ENCODE measurements at places on chromosomes 16 and 17.

DNA sequence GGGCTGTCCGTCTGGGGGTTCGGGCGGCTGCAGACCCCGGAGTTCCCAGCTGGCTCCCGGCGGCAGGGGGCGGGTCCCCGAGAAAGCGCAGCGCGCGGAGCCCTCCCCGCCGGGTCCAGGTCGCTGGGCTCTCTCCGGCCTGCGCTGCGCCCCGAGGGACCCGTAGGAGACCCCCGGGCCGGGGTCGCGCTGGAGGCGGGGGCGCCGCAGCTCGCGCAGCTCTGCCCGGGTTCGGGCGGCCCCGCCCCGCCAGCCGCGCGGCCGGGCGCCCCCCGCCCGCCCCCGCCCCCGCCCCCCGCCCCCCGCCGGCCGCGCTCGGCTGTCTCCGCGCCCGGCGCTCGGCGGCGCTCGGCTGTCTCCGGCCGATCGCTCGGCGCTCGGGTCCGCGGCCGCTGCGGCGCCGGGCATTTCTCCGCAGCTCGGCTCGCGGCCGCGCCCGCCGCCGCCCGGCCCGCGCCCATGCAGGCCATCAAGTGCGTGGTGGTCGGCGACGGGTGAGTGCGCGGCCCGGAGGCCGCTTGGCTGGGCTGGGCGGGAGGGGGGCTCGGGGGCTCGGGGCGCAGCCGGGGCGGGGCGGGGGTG lies at the start of gene RAC3:
RAC3 (plus strand) TSS at position 376 of the 582 bp plus-strand sequence; CDS start at position 460, 84 bp downstream.
- DNase-seq = no peak

DNA sequence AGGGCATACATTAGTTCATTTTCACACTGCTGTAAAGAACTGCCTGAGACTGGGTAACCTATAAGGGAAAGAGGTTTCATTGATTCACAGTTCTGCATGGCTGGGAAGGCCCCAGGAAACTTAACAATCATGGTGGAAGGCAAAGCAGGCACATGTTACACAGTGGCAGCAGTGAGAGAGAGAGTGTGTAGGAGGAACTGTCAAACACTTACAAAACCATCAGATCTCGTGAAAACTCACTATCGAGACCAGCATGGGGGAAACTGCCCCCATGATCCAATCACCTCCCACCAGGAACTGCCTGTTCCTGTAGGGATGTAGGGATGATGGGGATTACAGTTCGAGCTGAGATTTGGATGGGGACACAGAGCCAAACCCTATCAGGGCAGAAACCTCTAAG lies 17.2 kb downstream of the NUBP1 start:
- DNase-seq = no peak

GRCh38 chr17:15124264-15124595 lies 140.9 kb downstream of the PMP22 start:
- no peak for DNase-seq

DNA sequence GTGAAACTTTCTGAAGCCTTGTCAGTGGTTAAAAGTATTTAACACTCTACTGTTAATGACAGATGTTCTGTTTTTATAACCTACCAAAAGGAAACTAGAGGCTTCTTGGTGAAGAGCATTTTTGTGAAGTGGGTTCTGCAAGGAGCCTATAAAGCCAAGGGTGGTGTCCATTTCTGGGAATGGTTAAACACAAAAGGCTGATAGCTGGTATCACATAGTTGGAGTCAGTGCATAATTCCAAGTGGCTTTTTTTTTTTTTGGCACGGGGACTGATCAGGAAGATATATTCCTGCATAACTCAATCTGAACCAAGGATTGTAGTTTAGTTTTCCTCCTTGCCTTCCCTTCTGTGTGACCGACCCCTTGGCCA lies 27.6 kb upstream of the KPNB1 start:
- no peak for DNase-seq

DNA sequence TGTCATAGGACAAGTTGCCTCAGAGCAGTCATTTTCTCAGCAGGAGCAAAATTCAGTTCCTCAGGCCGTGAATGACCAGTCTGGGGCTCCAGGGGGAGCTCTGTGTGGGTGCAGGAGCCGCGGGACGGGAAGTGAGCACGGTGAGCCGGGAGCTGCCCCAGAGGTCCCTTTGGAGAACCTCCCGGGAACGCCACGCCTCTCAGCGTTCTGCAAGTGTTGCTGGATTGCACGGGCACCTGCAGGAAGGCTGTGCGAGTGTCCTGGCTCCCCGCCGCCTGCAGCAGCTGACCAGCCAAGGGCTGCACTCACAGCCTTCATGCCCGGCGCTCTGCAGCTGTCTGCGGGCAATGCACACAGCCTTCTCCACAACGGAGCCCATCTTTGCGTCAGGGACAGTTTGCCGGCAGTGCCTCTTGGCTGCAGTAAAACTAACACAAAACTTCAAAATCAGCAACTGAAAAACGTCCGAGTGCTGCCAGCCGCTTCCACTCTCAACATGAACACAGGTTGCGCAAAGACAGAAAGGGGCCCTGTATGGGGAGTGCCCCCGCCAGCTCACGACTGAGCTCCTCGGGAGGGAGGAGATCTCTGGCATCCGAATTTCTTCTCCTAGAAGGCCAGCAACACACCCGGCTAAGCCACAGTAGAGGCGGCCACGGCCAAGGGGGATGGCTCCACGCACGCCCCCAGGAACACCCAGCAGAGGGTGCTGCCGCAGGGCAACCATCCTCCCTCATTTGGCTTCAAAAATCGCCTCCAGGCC lies 16.0 kb downstream of the NDUFAF8 start:
- DNase-seq = no peak

DNA sequence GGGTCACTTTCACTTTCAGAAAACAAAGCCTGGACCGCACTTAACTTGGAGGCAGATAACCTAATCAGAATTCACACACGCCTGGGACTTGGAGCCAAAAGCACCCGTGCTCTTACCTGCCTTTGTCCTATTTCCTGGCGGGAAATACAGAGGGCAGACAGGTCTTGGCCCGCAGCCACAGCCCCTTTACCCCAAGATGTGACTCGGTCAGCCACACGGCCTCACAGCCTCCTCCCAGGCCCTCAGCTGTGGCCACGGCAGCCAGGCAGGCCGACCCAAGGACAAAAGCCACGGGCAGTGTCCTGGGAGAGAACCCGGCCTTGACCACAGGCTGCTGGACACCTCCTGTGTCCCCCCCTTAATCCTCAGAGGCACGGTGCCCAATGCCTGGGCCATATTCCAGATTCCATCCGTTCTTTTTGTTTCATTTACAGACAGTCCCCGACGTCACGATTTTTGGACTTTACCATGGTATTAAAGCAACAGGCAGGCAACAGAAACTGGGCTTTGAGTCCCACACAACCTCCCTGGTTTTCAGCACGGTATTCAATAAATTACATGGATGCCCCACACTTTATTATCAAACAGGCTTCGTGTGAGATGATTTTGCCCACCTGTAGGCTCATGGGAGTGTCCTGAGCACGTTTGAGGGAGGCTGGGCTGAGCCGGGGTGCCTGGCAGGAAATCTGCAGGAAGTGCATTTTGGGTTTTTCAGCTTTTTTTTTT lies 30.1 kb upstream of the GAA start:
- DNase-seq = no peak

DNA sequence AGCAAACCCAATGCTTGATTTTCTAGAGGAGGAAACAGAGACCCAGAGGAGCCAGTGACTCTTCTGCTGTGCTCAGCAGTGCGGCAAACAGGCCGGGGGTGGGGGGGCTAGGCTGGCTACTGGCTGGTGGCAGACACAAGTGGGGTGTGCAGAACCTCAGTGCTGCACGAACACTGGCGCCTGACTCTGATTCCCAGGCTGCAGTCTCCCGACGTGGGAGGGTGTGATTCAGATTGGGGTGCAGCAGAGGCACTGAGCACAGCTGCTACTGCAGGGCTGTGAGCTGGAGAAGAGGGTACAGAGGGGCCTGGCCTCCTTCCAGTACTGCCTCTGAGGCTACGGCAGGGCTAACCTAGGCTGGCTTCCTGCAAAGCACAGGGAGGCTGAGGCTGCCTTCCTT lies 8.1 kb downstream of the RPL19 start:
- no peak for DNase-seq

DNA sequence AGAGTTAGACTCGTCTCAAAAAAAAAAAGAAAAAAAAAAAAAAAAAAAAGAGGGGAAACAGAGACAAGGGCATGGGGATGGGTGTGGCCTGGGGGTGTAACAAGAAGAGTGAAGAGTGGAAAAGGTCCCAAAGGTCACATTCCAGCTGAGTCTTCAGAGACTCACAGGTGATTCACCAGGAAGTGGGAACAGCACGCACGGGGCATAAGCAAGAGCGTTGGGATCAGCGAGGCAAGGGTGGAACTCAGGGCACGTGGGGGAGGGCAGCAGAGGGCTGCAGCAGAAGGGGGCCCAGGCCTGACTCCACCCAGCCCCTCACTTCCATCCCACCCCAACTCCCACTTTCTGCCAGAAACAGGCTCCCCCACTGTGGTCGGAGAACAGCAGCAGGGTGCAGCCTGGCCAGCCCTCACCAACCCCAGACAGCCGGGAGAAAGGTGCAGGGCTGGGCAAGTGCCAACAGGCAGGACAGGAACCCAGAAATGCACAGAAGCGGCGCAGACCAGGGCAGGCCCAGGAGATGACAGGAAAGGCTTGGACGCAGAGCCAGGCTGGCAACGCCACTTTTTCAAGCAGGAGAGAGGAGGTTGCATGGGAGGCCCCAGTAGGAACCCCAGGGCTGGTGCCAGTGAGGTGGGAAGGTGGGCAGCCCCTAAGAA lies 3.3 kb downstream of the MEAK7 start:
- no peak for DNase-seq

GRCh38 chr16:83966153-83966696 lies 1.8 kb upstream of the NECAB2 start:
- no peak for DNase-seq

DNA sequence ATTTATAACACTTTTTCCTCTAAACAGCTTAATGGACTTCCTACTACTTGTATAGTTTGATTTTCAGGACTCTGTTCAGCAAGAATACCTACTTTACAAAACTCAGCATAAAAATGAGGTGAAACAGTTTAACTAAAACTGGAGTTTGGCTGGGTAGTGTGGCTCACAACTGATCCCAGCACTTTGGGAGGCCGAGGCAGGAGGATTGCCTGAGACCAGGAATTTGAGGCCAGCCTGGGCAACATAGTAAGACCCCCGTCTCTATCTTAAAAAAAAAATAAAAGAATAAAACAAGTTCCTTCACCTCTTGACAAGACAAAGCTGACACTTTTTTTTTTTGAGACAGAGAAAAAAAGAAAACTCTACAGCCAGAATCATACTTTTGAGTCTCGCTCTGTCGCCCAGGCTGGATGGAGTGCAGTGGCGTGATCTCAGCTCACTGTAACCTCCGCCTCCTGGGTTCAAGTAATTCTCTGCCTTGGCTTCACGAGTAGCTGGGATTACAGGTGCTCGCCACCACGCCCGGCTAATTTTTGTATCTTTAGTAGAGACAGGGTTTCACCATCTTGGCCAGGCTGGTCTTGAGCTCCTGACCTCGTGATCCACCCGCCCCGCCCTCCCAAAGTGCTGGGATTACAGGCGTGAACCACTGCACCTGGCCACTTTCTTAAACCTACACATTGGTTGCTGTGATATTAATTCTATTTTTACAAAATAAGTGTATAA lies 2.6 kb downstream of the PDF start:
- DNase-seq = no peak

DNA sequence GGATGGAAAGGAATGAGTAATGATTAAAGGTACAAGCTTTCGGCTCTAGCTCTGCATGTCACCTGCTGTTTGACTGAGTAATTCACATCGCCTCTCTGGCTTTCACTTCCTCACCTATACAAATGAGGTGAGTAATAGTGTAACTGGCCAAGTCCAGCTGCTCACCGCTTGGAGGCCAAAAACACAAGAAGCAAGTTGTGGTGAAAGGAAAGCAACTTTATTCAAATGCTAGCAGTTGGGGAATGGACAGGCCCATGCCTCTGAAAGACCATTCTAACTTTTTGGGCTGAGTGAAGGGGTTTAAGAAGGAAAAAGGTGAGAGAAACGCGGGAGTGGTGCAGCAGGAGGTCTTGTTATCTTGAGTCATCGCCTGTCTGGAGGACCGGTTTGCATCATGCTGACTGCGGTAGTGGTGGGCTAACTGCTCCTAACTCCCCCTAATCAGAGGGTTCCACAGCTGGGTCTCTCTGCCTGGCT lies 45.7 kb upstream of the CSNK2A2 start:
- no peak for DNase-seq

GRCh38 chr16:68069511-68070248 lies 15.5 kb upstream of the NFATC3 start:
- peak; percentile 13 for DNase-seq

GRCh38 chr16:87822108-87822970 lies 47.0 kb downstream of the SLC7A5 start:
- no peak for DNase-seq

DNA sequence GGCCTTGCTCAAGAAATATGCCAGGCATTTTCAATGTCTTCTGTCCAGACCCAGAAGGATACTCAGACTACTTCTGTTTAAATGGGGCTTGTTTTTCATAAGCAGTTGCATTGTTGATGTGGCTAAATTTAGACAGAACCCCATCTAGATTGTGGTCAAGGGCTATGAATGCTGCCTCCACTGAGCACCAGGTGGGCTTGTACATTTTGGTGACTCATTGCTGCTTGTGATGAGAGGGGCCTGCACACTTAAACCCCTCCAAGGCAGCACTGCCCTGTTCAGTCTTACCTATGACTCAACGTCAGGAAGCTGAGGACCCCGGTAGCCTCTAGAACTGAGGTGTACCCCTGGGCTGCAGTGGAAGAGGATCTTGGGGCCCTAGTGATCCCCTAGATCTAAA lies 144.0 kb downstream of the PRKCA start:
- no peak for DNase-seq

GRCh38 chr16:28131181-28131580 lies 67.7 kb upstream of the GSG1L start:
- no peak for DNase-seq

GRCh38 chr16:81560979-81561657 lies 116.5 kb downstream of the CMIP start:
- no peak for DNase-seq
